Kidney epithelial cell (primary cell): ENCODE measurements at places on chromosomes 7 and 10. TPM values are rescaled to one million over a fixed set of nuclear protein-coding genes. Genes with fewer than 3 reads are reported as not detected.

Gene NRG3
- 10.2 and 10.7 TPM in 2 replicates for total RNA-seq

Gene PLA2G12B
- not detected in 2 replicates for total RNA-seq

Gene NOBOX
- not detected in 2 replicates for total RNA-seq

DNA sequence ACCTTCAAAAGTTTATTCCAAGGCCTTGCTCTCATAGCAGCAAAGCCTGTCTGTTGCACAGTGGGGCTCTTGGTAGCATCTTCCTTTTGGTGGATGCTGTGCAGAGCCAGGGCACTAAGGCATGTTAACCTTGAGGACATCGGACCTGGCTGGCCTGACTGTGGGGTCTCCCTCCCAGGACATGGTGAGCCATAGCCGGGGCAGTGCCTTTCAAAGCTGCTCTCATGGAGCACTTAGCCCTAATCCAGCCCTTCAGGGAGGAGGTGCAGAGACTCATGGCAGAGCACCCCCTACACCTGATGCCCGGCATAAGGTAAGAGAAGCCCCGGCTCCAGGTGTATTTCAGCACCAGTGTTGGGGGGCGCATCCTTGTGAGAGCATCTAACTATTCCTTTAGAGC is 941.4 kb upstream of the ZNF722 start:
- no peak for DNase-seq

- DNase-seq = no peak
These were observed 51.8 kb upstream of the PPP2R2D start for GRCh38 chr10:131848741-131849590.

DNA sequence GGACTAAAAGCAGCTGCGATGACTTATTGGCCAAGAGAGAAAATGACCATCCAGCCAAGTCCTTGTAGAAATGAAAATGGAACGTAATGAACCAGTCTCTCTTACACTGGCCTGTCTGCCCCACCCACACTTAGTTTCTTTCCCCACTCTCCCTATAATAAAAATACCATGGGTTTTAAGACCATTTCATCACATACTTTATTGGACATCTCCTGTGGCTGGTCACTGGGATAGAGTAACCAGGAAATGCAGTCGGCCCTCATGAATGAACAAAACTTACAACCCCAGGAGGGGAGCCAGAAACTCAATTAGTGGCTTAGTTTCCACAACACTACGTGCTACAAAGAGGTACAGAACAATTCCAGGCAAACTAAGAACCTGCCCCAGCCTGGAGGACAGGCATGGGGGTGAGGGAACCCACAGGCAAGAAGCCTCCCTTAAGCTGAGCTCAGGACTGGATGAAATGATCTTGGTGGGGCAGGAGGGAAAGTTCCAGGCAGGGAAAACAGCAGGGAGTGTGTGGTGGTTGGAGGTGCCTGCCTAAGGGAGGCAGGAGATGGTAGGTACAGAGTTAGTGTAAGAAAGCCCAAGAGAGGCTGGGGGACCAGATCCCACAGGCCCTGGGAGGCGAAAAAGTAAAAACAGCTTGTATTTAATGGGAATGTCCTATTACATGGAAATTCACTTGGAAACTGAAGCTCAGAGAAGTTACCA is 29.6 kb downstream of the MKI67 start:
- no peak for DNase-seq

GRCh38 chr10:97325754-97326153 is 6.7 kb downstream of the FRAT1 start:
- no peak for DNase-seq

GRCh38 chr10:113138937-113139585 is 189.0 kb downstream of the TCF7L2 start:
- DNase-seq = no peak

DNA sequence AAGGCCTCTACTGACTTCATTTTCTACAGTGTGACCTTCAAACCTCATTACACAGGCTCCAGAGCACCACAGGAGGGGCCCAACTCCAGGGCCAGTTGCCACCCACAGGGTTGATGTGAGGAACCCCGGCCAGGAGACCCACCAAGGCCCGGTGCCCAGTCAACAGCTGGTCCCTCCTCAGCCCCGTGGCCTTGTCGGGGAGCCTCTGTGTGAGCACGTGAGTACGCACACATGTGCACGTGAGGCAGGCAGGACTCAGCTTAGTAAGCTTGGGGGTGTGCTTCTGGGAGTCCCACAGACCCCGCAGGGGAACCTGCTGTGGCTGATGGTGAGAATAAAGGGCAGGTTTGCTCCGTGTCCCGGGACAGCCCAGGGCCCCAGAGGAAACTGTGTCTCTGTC is 104.5 kb downstream of the VIPR2 start:
- DNase-seq = no peak

DNA sequence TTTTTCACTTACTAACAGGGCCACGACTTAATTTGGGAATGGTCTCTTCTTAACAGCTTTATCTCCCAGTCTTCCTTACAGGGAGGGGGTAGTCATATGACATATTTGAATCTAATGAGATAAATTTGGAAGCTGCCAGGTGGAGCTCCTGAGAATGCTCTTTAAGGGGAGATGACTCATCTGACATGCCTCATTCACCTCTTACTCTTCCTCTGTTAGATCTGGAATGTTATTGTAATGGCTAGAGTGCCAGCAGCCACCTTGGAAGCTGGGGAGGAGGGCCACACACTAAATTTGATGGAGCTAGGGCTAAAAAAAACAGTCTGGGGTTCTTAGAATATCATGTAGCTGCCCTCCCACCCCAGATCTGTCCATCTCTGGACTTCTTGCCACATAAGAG is 22.7 kb downstream of the HECW1 start:
- no peak for DNase-seq
